AG04450 (cell line): ENCODE measurements at places on chromosomes 2 and 18.

GRCh38 chr18:46213295-46213694 lies 109.1 kb downstream of the HAUS1 start:
- no peak for DNase-seq

- no peak for DNase-seq
These were observed 601.7 kb upstream of the VRK2 start for GRCh38 chr2:57444752-57445430.

- no peak for DNase-seq
These were observed 24.4 kb downstream of the NFE2L2 start for GRCh38 chr2:177239932-177240630.

- no peak for DNase-seq
These were observed 184.3 kb downstream of the GULP1 start for GRCh38 chr2:188475945-188476344.

DNA sequence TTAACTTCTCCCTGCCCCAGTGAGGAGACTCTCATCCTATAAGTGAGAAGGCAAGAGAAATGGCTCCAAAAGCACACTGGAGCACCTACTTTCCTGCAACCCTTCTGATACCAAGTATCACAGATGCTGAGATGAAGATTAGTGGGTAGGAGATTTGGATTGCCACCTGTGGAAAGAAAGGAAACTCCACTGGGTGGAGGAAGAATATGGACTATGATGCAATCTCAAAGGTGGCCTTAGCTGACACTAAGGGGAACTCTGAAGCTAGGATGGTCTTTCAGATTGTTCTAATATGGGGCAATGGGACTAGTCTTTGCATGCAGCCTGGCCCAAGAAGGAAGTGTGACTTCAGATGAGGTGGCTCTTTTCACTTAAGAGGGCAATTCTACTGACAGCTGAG lies 21.6 kb downstream of the PRKRA start:
- no peak for DNase-seq

DNA sequence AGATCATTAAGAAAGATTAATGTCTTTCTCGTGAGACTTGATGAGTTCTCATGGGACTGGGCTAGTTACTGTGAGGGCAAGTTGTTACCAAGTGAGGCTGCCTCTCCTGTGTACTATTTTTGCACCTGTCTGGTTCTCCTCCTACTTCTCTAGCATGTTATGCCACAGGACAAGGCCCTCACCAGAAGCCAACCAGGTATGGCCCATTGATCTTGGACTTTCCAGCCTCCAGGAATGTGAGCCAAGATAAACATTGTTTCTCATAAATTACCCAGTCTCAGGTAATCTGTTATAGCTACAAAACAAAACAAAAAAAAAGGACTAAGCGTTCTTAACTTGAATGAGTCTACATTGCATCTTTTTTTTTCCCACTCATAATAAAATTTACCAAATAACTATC lies 184.1 kb downstream of the CDH7 start:
- no peak for DNase-seq

DNA sequence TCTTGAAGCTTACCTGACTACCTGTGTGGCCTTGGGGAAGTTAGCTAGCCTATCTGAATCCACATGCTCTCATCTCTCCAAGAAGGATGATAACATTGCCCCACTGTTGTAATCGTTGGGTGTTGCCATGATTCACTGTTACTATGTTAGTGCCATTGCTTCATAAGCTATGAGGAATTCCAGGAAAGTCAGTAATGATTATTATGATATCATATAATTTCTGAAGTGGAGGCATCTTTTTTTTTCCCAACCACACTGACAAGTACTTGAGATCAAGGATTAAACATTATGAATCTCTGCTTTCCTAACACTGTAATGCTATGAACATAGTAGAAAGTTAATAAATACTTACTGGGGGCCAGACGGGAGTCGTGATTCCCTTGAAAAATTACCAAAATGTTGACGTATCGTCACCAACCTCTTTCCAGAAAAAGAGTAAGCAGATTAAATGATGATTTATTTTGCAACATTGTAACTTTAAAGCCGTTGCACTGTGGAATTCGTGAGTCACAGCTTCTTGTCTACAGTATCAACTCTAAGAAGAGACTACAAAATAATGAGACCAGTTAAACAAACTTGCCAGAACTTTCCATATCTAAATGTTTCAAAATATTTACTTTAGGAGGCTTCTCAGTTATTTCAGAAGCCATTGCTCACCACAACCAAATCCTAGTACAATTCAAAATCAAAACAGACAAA lies 459.9 kb downstream of the PIK3C3 start:
- DNase-seq: no peak

GRCh38 chr2:36797324-36798070 lies 101.0 kb downstream of the VIT start:
- DNase-seq: no peak

DNA sequence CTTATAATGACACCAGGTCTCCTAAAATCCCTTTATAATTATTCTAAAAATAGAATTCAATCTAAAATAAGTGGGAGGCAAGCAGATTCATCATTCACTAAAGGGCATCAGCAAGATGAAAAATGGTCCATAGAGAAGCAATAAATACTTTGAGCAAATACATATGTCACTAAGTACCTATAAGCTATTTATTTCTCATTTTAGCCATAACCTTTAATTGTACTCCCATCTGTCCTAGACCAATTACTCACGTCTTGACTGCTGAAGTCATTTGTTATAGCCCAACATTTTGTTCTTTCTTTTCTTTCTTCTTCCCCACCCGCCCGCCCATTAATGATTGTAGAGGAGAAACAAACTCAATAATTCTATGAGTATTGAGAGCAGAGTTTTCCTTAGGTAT lies 105.7 kb downstream of the MAP2 start:
- DNase-seq: no peak

DNA sequence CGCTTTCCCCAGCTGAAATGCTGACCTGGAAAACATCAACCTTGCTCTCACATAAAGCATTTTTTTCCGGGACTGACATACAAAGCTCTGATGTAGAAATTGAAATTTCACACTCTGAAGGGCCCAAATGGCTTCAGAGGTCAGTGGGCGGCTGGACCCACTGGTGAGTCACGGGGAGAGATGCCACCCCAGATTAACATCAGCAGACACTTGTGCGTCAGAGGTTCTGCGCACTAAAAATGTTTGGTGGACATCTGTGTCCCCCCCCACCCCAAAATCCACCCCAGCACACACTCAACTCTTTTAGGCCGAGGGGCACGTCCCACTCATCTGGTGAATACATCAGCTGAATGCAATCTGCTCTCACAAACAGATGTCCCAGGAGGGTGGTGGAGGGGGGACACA lies 208.9 kb downstream of the ASB1 start:
- no peak for DNase-seq

GRCh38 chr2:101185656-101186055 lies 34.5 kb upstream of the TBC1D8 start:
- no peak for DNase-seq

DNA sequence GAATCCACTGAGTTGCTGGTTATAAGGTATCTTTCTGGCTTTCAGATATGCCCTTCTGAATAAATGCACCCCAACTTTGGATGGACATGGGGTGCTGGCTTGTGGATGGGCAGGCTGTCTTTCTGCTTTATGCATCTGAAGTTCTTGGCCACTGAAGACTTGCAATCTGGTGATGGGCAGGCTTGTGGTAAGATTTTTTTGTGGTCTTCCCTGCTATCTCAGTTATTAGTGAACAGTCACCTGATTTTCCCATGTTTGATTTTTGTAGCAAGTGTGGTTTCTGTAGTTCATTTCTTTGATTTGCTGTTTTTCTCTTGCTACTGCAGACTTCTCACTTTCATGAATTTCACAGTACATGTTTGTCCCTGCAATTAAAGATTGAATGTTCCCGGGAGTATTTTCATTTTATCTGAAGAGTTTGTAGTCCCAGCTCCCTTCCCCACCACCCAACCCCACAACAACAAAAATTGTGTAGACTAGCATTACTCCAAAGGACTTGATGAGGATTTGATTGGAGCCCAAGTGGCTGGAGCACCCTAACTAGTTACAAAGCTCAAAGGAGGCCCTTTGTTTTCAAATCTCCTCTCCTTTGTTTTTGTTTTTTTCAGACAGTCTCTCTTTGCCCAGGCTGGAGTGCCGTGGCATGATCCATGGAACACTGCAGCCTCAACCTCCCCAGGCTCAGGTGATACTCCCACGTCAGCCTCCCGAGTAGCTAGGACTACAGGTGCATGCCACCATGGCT lies 63.6 kb upstream of the MGAT5 start:
- no peak for DNase-seq

- DNase-seq: no peak
These were observed 601.7 kb downstream of the CBLN2 start for GRCh38 chr18:71942433-71942832.

- no peak for DNase-seq
These were observed 36.7 kb downstream of the TRABD2A start for GRCh38 chr2:84844141-84844540.
